Cardiac muscle cell (in vitro differentiated cells and primary cell): ENCODE measurements at places on chromosomes 3 and 15.

DNA sequence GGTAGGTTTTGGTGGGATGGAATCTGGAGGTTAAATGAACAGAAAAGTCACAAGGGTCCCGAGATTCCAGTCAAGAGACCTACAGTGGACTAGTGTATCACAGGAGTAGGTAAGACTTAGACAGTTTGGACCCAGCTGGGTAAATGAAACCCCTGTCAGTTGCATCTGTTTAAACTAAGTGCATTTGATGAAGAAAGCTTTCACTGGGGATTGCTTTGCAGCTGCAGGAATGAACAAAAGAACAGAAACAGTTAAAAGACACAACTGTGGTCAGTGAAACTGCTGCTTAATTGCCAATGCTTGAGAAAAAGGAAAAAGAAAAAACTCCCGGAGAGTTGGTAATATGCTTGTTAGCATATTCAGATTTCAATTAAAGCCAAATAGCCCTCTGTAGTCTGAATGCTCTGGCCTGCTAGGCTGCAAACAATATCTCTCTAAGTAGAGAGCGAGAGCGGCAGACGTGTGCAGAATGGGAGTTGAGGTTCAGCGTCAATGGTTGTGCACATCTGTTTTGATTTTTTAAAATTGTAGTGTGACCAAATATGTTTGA lies 37.1 kb downstream of the OXNAD1 start:
- no peak for DNase-seq

- no peak for DNase-seq
These were observed 70.7 kb downstream of the CD200R1L start for GRCh38 chr3:112776000-112776399.

GRCh38 chr3:35849963-35850362 lies 210.6 kb downstream of the ARPP21 start:
- DNase-seq = no peak

DNA sequence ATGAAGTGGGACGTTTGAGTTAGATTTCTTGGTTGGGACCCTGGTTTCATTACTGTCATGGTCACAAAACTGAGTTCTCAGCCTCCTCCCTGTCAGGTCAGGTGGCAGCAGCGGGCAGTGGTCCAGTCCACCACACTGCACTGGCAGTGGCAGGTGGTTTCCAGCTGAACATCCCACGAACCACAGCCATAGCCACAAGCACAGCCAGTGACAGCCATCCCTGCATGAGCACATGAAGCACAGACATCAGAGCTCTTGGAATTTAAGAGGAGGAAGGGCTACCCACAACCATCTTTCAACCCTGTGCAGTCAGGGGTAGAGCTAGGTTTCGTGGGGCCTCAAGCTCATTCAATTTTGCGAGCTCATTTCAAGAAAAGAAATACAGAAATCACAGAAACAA lies 1.5 kb downstream of the RETNLB start:
- no peak for DNase-seq

GRCh38 chr3:14725564-14726440 lies 50.9 kb downstream of the C3orf20 start:
- peak; percentile 22 for DNase-seq

- DNase-seq = no peak
These were observed 737.9 kb downstream of the MECOM start for GRCh38 chr3:168925568-168925967.
